SJCRH30 (cell line): ENCODE measurements at places on chromosomes 12 and 14. TPM values are rescaled to one million over a fixed set of nuclear protein-coding genes. Genes with fewer than 3 reads are reported as not detected.
A peak's percentile ranks its signal among the peaks of the same experiment; 100 is the strongest.

Gene OTOGL
- total RNA-seq = 0.10 and 0.13 TPM in 2 replicates

GRCh38 chr12:131980263-131980662 is 30.5 kb downstream of the EP400 start:
- no peak for DNase-seq

Gene PRH2
- not detected in 2 replicates for total RNA-seq

Gene EIF4B
- 505 and 541 TPM in 2 replicates for total RNA-seq

GRCh38 chr12:11837216-11837934 is 187.9 kb downstream of the ETV6 start:
- no peak for DNase-seq

Gene OVCH1
- 0.45 and 0.76 TPM in 2 replicates for total RNA-seq

Gene EIF2S3B
- total RNA-seq = 12.9 and 13.7 TPM in 2 replicates

DNA sequence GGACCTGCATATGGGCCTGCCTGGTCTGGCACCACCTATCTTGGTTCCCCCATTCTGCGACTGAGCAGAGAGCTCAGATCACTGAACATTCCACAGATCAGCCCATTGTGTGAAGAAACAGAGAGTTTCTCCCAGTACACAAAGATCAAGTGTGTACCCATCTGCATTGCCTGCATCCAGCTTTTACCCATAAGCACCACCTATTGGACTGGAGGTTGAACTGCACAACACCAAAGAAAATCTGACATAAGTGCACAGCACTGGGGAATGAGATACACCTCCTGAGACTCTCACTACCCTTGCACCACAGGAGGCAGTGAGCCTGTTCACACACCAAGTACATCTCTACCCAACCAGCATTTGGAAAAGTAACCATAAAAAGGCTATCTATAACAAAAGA is 362.6 kb upstream of the CLEC14A start:
- no peak for DNase-seq

DNA sequence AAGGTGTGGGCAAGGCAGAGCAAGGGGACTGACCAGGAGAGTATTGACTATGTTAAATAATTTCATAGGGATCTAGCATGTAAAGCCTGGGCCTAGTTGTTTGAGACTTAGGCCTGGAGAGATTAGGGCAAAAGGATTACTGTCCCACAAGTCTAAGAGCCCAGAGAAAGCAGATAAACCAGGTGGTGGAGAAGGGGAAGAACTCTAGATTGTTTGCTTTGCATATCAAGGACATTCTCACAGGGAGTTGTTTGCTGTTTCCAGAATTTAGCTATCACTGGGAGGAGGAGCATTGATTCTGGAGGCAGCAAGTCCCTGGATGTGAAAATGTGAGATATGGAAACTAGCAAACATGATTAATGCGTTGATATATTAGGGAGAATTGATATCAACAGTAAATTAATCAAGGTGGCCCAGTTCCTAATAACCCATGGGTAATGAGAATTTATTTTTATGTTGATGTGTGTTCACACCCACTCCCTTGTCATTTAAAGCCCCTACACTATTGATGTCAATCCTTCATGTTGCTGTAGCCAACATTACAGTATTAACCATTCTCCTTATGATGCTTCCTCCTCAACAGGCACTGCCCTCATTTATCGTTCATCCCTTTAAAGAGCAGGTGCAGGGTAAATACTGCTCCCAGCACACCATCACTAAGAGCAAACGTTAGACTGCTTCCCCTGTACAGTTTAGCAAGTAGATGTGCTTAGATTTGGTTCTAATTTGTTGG is 1666.7 kb upstream of the FLRT2 start:
- no peak for DNase-seq

Gene ANKRD33
- total RNA-seq = not detected in 2 replicates

- no peak for DNase-seq
These were observed 50.2 kb downstream of the ARL6IP4 start for GRCh38 chr12:123030686-123031085.

- DNase-seq = no peak
These were observed 30.1 kb upstream of the NEDD1 start for GRCh38 chr12:96876966-96877365.

DNA sequence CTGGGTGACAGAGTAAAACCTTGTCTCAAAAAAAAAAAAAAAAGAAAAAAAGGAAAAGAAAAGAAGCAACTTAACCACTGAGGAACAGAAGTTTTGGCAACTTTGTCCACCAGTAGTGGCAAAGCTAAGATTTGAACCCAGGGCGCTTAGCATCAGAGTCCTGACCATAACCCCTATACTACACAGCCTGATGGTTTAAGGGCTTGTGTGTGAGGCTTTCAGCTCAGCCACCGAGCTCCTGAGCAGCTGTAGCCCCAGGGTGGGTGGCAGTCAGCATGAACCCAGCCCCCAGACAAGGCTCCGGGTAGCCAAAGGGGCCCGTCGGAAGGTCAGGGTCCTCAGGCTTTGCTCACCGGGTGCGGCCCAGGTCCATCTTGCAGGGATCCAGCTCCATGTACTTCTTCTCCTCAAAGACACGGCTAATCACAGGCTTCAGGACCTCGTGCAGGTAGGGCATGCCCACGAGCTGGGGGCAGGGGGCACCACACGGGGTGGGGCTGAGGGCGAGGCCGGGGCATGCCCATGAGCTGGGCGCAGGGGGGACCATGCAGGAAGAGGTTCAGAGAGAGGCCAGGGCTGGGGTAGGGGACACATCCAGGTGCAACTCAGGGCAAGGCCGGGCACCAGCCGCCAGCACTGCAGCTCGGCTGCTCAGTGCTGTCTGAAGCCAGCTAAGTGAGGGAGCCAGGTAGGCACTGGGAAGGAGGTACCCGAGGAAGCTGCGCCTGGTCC is 20.9 kb downstream of the RASAL1 start:
- DNase-seq = no peak

DNA sequence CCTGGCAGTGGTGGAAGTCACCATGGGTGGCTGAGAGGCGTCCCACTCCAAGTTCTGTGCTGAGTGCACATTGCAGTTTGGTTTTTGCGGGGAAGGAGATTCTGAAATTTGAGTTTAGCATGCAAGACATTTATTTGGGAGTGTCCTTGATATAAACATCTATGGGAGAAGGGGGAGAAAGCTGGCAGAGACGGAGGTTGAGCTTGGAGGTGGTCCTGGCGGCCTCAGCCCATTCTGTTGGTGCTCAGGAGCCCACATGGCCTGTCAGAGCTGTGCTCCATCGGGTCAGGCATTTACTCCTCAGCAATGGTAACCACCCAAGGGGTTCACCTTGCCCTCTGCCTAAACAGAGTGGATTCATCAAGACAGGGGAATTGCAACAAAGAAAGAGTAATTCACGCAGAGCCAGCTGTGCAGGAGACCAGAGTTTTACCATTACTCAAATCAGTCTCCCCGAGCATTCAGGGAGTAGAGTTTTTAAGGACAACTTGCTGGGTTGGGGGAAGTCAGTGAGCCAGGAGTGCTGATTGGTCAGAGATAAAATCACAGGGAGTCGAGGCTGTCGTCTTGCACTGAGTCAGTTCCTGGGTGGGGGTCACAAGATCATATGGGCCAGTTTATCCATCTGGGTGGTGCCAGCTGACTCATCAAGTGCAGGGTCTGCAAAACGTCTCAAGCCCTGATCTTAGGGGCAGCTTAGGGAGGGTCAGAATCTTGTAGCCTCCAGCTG is 323.3 kb upstream of the TMEM132C start:
- no peak for DNase-seq

GRCh38 chr12:16573398-16574077 is 32.4 kb downstream of the LMO3 start:
- DNase-seq = peak; percentile 4

DNA sequence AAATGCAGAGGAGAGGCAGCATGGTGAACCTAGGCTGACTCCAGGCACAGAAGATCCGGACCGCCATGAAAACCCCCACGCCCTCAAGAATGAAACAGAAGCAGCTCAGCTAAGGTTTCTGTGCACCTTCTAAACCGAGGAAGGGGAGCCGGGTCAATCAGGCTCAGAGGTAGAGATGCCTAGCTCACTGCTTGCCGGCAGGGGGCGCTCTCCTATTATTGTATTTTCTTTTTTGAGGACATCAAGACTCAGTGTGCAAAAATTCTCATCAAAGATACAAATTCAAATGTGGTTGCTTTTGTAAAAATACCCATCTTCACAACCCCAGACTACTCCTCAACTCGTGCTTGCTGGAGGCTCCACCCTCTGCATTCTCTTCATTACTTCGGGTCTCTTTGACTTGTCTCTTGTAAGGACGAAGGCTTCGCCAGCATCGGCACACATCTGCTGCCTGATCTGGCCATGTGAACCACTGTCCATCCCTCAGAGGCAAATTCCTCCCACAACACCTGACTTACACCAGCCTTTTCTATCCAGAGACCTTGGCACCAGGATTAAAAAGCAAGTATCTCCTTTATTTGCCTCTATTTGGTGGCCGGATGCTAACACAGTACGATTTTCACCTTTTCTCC is 33.4 kb upstream of the RNASE3 start:
- DNase-seq = peak; percentile 43

Gene RAD51AP1
- total RNA-seq = 63.1 and 75.4 TPM in 2 replicates

DNA sequence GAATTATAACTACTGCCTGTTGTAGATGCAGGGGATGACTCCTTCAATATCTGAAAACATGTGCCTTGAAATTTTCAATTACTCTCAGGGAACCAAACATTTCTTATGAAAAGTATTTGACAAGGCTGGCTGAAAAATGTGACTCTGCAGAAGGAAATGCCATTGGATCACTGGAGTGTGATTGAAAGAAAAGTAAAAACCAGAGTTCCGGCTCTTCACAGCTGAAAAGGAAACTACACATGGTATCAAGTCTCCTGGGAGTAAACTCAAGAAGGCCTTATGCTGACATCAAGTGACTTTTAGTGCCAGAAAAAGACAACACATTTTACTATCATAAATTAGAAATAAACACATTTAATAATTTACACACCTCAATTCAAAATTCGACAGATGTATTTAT is 693.0 kb downstream of the LRFN5 start:
- DNase-seq = no peak

- DNase-seq = no peak
These were observed 175.2 kb downstream of the RMST start for GRCh38 chr12:97637770-97638169.

Gene POTEM
- not detected in 2 replicates for total RNA-seq

- no peak for DNase-seq
These were observed 63.3 kb downstream of the TBX5 start for GRCh38 chr12:114342656-114343055.
